ENCODE measurements at places on chromosomes 6 and 20.

DNA sequence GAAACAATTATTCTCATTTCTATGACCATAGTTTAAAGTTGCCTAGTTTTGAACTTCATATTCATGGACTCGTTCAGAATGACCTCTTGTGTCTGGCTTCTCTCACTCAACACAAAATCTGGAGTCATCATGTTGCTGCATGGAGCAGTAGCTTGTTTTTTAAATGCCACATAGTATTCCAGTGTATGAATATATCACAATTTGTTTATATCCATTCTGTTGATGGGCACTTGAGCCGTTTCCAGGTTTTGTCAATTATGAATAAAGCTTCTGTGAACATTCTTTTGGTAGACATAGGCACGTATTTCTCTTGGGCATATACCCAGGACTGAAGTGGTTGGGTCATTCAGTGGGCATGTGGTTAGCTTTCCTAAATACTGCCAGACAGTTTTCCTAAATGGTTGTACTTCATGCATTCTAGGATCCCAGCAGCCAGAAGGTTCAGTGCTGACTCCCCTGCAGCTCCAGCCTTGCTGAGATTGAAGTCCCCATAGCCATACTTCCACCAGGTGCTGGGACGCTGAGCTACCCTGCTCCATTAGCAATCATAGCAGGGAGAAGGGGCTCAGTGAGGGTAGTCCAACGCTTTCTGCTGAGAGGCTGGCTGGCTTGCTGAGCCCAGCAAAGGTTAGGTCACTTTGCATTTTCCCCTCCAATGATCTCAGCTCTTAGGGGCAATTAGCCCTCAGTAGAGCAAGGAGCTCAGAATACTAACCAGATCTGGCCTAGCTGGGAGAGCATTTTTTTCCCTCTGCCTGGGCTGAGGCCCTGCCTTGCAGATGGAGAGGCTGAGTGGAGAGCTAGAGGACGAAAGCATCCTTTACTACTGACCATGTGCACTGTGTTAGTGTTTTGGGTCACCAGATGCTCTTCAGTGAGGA lies 35.7 kb upstream of the CTNNBL1 start:
- DNase-seq = no peak

DNA sequence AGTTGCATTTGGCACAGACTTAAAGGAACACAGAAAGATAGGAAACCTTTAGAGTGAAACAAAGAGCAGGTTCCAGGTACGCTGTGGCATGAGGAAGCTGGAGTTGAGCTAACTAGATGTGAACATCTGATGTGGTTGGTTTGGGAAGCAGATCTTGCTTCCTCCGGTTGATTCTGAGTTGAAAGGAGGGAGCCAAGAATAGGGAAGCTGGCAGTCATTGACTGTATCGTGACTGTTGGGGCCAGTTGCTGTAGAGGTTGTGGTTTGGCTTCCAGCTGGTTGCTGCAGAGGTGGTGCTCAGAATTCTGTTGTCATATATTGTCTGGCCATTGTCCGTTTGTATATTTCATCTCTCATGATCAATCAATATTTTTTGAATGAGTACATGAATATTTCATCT lies 325.9 kb downstream of the PLCB1 start:
- DNase-seq = no peak

DNA sequence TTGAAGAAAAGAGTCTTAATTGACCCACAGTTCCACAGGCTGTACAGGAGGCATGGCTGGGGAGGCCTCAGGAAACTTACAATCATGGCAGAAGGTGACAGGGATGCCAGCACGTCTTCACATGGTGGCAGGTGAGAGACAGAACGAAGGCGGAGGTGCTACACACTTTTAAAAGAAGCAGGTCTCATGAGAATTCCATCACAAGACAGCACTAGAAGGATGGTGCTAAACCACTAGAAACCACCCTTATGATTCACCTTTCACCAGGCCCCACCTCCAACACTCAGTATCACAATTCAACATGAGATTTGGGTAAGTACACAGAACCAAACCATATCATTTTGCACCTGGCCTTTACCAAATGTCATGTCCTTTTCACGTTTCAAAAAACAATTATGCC lies 20.9 kb downstream of the TAGAP start:
- DNase-seq = no peak

- DNase-seq = no peak
Measured at GRCh38 chr6:29919506-29920445, 22.6 kb upstream of the HLA-A start.

DNA sequence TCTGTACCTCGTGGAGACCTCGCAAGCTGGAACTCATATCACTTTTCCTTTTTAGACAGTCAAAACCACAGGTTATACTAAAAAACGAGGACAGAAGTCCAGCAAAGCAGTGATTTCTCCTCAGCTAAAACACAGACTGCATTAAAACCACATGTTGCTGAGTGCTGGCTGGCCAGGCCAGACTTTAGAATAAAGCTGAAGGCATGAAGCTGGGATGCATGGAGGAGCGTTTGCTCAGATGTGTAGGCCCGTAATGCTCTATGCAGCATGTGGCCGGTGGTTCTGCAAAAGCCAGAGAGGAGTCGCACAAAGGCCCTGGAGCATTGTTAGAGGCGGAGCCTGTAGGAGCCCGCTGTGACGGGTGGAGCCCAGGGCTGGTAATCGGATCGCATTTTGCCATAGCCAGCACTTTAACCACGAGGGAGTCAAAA lies 83.6 kb downstream of the SMOC2 start:
- no peak for DNase-seq

GRCh38 chr6:2563635-2564034 lies 187.1 kb downstream of the MYLK4 start:
- DNase-seq = no peak

GRCh38 chr20:15111654-15112053 lies 774.2 kb upstream of the FLRT3 start:
- no peak for DNase-seq

DNA sequence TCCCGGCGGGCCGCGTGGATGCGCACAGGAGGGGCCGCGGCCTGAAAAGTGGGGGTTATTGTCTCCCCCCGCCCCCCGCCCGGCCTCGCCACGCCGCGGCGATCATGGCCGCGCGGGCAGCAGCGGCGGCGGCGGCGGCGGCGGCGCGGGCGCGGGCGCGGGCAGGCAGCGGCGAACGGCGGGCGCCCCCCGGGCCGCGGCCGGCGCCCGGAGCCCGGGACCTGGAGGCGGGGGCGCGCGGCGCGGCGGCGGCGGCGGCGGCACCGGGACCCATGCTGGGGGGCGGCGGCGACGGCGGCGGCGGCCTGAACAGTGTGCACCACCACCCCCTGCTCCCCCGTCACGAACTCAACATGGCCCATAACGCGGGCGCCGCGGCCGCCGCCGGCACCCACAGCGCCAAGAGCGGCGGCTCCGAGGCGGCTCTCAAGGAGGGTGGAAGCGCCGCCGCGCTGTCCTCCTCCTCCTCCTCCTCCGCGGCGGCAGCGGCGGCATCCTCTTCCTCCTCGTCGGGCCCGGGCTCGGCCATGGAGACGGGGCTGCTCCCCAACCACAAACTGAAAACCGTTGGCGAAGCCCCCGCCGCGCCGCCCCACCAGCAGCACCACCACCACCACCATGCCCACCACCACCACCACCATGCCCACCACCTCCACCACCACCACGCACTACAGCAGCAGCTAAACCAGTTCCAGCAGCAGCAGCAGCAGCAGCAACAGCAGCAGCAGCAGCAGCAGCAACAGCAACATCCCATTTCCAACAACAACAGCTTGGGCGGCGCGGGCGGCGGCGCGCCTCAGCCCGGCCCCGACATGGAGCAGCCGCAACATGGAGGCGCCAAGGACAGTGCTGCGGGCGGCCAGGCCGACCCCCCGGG lies 637 bp downstream of the ARID1B start:
- no peak for DNase-seq

- DNase-seq = no peak
Measured at GRCh38 chr6:144314562-144314961, 29.4 kb downstream of the UTRN start.

GRCh38 chr20:6611911-6612605 lies 155.4 kb upstream of the BMP2 start:
- DNase-seq = no peak

DNA sequence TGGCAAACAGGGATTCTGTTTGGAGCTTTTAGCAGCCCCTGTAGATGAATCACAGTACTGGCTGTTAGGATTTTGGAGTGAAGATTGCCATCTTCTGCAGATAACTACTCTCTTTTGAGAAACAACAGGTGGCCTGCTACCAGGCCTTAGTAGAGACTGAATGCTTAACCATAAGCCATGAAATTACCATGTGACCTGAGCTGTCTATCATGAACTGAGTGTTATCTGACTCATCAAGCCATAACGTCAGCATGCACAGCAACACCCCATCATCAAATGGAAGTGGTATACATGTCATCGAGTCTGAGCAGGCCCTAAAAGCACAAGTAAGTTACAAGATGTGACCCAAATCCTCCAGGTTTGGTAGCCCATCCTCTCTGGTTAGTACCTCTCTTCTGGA lies 132.6 kb downstream of the GPR63 start:
- DNase-seq = no peak

GRCh38 chr20:57532104-57532503 lies 7.2 kb upstream of the CTCFL start:
- no peak for DNase-seq

- no peak for DNase-seq
Measured at GRCh38 chr6:8785223-8785622, 349.9 kb upstream of the SLC35B3 start.
